Dermis microvascular lymphatic vessel endothelial cell (primary cell): ENCODE measurements at places on chromosomes 2 and 18. TPM values are rescaled to one million over a fixed set of nuclear protein-coding genes. Genes with fewer than 3 reads are reported as not detected.

DNA sequence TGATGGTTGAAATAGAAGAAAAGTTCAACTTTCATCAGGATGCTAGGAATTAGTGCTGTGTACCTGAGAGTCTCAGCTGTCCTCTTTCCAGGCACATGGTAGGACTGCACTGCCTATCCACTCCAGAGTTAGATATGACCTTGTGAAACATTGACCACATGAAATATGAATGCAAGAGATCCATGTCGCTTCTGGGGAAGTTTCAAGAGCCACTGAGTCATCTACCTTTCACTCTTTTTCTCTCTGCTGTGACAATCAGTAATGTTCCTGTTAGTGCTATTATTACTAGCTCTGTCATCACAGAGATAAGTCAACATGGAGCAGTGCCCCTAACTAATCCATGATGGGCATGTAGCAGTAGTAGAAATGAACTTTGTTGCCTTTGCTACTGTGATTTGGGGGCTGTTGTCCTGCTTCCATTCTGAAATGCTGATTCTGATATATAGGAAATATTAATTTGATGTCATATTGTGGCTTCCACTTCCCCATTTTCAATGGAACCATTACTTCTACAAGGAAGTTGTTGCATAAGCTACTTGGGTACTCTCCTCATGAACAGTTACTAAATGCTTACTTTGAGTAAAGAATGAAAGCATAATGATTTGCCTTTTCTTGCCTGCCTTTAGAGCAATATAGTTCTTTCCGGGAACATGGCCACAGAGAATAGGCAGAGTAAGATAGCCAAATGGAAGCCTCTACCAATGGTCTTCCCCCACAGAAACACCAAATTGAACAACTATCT is 192.8 kb upstream of the ZNF521 start:
- no peak for DNase-seq

DNA sequence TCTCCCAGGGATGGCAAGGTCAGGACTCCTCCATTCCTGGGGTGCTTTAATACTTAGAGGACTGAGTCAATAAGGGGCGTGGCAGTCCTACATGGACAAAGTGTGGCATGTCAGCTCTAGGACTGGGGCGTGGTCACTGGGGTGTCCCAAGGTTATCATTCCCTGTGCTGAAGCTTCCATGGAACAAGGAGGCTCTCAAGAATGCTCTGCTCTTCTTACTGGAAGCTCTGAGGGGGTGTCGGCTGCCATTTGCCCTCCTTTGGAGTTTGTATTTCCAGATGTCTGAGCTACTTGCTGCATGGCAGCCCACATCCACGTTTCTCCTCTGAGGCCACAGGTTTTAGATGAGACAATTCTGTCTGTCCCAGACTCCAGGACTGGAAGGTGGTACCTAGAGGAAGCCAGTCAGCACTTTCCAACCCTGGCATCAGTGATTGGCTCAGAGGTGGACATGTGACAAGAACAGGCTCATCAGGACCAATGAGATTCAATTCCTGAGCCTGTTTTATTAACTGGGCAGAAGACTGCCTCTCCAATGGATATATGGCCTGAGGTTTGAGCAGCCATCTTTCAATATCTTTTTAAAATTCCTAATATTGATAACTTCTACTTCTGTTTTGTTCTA is 128.9 kb upstream of the ARL4C start:
- DNase-seq, result no peak

Gene VAMP8
- 2.8 and 5.9 TPM in 2 replicates for total RNA-seq

- no peak for DNase-seq
These were observed 63.5 kb upstream of the RAB27B start for GRCh38 chr18:54764786-54765185.

DNA sequence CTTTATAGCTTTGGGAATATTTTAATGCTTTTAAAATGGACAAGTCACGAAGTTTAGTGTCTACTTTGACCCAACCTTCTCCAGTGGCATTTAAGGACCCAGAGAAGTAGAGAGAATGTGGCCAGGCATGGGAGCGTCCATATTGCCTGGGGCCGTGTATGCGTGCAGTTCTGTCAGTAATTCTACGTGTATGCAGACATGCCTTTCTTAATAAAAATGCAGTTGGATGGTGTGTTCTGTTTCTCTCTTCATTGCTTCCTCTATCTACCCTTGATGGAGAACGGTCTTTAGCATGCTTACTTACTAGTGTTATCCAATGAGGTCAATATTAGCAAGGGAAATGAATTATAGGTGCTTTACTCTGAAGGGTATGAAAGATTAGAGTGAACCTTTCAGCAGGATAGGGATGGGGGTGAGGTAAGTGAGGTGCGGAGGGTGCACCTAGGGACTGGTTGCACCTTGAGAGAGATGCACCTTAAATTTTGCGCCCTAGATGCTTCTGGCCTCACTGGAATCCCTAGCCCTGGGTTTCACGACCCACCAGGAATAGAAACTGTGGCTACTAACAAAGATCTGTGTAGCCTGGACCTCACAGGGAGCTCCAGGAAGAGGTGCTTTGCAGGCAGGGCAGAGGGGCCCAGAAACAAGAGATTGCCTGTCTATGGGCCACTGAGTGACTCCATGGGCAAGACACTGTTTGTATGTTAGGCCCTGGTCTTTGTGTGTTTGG is 194.3 kb downstream of the MYCN start:
- DNase-seq, result no peak

DNA sequence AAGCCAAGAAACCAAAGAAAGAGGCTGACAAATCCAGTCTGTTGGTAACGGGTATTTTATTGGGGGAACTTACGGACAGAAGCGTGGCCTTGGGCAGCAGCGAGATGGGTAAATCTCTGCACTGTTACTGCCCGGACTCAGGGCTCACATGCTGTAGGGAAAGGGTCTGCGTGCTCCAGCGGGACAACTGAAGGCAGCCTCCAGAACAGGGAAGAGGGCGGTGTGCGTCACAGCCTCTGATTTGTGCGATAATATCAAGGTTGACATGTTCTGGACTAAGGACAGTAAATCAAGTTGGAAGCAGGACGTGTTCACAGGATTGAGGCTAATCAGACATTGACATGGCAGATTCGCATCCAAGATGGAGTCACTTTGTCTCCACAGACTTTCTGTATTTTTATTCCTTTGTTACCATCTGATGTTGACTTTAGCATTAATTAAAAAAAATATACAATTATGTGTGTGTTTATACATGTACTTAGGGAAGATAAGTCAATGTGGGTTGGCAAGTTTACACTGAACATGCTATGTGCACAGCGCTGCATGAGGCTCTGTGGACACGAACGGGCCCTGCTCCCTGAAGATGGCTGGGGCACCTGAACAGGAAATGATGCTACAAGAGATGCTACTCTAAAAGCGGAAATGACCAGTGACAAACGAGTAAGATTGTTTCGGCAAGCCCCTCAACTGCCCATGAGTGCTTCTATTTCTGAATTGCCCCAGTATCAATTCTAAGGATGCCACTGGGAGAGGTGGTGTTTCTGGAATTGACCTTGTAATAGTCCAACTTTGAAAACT is 22.6 kb upstream of the DCDC2C start:
- DNase-seq, result no peak

GRCh38 chr2:156445296-156446220 is 9.4 kb downstream of the GPD2 start:
- DNase-seq, result peak; percentile 71

Gene KHK
- total RNA-seq, result 3.0 and 3.2 TPM in 2 replicates

Gene MATN3
- total RNA-seq, result 1.0 and 1.4 TPM in 2 replicates

- DNase-seq, result no peak
These were observed 4.4 kb upstream of the BAZ2B start for GRCh38 chr2:159620796-159621195.

DNA sequence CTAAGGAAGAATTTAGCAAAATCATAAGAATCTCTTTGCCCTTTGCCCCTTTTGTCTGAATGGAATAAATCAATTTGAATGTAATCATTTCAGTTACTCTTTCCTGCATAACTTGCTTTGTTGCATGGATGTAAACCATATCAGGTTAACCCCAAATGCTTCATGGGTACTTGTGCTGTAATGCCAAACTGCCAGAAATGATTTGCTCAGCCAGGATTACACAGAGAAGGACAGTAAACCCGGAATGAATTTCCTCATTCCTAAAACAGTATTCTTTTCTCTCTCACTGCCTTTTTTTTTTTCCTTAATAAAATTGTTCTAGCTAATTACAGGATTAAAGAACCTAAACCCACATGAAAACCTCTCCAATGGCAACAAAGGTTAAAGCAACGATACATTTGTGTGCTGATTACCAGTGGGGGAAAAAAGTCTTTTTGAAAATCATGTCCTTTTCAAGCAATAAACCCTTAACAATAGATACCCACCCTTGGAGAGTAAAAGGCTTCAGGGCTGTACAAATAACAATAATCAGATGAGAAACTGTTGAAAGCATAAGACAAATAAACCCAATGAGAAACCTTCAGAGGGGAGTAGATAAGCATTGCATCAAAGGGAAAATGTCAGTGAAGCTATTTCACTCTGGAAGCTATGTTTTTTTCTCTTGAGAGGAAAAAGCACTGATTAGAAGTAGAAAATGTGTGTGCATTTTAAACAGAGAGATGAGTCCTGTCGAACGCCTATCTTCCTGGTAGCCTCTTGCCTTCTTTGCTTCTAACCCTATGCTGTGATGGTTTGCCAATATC is 275.3 kb downstream of the CDH2 start:
- no peak for DNase-seq

DNA sequence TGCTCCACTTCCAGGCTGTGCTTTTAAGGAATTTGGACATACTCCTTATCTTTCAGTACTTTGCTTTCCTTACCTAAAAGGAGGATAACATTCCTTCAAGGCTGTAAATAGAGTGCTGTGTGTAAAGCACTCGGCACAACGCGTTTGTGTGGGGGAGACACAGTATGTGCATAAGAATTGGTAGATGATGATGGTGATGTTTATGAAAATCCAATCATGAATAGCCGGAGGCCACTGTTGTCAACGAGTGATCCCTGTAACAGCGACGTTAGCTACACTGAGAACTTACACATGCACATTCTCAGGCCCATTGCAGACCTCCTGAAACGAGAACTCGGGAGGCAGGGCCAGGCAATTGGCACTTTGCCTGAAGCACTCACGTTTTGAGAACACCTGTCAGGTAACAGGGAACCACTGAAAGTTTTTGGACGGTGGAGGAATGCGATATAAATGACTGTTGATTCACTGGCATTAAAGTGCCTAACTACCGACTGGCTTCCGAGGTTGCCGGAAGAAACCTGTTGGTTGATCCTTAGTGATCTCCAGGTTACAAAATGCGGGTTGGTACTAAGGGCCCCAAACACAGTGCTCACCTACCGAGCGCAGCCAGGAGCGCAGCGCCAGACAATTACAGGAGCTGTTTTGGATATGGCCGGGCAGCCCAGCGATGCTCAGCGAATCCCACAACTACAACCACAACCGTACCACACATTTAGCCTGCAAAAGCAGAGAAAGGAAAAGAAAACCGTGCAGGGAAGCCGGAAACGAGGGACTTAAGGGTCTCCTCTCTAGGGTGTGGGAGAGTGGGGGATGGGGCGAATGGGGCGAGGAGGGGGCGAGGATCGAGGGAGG is 1.0 kb upstream of the MAP4K4 start:
- peak; percentile 25 for DNase-seq

Gene GKN1
- not detected in 2 replicates for total RNA-seq

Gene CHRNG
- total RNA-seq, result not detected in 2 replicates

Gene ABCA12
- not detected in 2 replicates for total RNA-seq

DNA sequence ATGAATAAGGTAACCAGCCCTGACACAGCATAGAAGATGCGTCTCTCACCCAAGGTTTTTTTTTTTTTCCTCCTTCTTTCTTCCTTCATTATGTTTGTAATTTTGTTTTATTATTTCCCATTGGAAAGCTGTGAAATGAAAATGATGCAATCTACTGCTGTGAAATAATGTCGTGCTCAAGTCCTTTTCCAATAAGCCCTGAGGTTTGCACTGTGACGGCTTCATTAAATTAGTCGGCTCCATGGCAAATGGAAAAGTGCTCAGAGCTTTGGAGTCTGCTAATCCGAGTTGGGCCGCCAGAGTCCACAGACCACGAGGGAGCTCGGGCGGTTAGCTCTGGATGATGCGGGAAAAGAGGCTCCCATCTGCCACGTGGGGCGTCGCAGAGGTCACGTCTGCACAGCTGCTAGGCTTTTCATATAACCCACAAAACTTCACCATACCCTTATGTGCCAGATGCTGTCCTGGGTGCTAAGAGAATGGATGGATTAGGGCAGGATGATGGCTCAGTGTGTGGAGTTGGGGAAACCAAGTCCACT is 92.3 kb upstream of the CAPN13 start:
- DNase-seq, result no peak

Gene CLEC4F
- 0.13 TPM in 2 replicates for total RNA-seq

Gene KLHL30
- total RNA-seq, result not detected in 2 replicates

Gene UGT1A3
- total RNA-seq, result not detected in 2 replicates

GRCh38 chr2:223545830-223546229 is 56.3 kb downstream of the SCG2 start:
- no peak for DNase-seq

Gene ACADL
- not detected in 2 replicates for total RNA-seq

DNA sequence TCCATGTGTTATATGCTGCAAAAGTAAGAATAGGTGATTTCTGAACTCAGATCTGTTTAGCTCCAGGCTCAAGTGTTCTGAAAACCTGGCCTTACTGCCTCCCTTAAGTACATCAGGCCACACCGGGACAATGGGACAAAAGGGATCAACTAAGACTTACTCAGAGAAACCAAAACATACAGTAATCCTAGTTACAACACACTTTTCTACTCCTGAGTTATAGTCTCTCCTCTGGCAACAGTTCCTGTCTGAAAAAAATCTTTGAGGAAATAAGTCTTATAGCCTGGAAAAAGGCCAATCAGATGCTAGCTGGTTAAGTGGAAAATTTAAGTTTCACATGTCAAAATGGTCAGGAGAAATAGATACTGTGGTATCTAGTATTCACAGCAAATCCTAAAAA is 5.6 kb downstream of the METTL5 start:
- no peak for DNase-seq

GRCh38 chr2:122007577-122007976 is 252.1 kb downstream of the TSN start:
- no peak for DNase-seq

Gene EFR3B
- 0.39 and 0.51 TPM in 2 replicates for total RNA-seq

GRCh38 chr2:34892766-34893165 is 1293.7 kb upstream of the FAM98A start:
- DNase-seq, result no peak

Gene DSG2
- 3.3 and 22.3 TPM in 2 replicates for total RNA-seq

GRCh38 chr18:32439241-32439640 is 31.4 kb downstream of the GAREM1 start:
- DNase-seq, result no peak

DNA sequence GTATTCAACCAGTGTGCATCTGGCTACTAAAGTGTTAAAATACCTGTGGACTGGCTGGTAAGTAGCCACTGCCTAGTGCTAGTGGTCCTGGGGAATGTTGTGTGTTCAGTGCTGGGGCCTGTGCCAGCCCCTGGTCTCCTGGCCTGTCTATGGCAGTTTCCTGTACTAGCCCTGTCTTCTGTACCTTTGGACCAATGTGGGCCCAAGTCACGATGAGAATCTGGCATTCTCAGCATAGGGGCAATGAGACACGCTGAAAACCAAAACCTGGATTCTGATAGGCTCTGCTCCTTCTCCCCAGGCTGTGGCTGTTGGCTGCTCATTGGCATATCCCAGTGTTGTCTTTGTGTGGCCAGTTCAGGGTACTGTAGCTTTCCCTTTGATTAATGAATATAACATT is 170.4 kb downstream of the PTPRM start:
- DNase-seq, result no peak
